ENCODE measurements at places on chromosomes 11 and 22.

DNA sequence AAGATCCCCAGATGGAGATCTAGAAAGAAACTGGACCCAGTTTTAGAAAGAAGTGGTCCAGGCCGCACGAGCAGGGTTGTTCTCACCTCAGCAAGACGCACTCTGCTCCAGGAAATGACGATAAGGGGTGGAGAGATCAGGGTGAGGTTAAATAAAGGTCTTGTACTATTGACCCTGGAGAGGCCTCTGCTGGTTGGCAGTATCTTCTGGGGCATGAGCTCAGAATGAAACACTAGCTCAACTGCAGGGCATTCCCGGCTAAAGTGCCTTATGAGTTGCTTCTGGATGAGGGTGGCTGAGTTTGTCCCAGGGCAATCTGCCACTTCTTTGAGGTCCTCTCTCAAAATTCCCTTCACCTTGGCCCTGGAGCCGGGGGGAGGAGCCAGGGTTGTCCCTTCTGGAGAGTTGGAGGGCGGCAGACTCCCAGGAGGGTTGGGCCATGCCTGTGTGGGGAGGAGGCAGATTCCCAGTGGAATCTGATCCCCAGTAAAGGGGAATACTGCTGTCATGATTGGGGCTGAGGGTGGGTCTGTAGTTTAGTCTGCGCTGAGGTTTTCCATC is 10.9 kb downstream of the USP2 start:
- no peak for DNase-seq

GRCh38 chr11:62770778-62771143 is 435 bp upstream of the TAF6L start:
- no peak for DNase-seq

DNA sequence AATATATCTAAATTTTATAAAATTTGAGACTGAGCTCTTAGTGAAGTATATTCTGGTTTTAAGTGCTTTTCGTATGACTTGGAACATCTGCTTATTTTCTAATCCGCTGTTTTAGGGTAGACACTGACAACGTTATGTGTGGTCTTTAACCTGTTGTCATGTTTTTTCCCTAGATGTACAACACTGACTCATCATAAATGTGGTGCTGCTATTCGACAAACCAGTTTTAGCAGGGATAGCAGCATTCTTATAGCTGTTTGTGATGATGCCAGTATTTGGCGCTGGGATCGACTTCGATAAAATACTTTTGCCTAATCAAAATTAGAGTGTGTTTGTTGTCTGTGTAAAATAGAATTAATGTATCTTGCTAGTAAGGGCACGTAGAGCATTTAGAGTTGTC is 23.8 kb upstream of the HIKESHI start:
- no peak for DNase-seq

GRCh38 chr22:29337631-29338284 is 22.3 kb upstream of the RASL10A start:
- DNase-seq: no peak

Data from NCI-H1092 treated with DMSO at 0.1 percent for 48 hours (cell line).